ENCODE measurements at places on chromosomes 12 and 14.

DNA sequence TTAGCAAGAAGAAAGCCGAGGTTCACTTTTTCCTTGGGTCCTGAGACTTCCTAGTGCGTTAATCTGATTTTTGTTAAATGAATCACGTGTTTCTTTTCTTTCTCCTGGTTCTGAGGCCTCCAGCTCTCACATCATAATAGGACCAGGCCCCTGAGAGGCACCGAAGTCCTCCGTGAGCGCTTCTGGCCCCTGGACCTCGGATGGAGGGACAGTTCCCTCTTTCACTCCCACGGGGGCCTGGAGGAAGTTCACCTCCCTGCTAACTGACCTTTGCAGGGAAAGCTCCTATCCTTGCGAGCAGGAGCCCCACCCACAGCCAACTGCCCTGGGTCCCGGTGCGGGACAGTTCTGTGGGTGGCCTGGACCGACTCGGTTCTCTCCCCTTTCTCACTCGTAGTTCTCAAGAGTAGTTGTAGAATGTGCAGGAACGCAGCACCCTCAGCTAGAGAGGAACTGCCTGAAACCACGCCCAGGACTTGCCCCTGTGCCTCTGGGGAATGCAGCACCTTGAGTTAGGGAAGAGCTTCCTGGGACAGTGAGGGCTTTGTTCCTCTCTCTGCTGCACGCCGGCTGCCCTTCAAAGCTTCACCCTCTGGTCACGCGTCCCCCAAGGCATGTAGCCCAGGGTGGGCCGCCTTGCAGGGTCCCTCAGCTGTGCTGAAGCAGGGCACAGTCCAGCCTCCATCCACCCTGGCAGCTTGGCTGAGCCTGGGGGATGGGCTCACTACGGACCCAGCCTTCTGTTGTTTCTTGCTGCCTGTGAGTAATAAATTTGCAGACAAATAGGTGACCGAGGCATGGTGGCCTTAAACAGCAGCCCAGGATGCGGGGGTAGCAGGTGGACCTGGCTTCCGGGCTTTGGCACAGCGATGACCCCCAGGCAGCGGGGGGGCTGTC lies 264.6 kb downstream of the ADGRD1 start:
- no peak for DNase-seq

DNA sequence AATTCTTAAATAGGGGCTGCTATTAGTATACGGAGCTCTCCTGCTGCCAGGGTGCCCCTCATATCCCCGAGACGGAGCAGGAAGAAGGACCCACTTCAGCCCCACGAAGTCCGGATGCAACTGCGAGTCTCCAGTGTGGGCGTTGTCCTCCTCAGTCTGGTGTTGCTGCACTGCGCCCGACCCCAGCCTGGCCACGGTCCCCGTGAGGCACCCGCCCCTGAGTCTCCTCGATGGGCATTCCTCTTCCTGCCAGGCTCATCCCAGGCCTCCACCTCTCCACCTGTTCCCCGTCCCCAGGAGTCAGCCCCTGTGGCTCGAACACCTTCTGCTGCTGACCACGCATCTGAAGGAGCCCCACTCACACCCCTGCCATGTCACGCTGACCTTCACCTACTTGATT lies 68.1 kb upstream of the SFSWAP start:
- no peak for DNase-seq

DNA sequence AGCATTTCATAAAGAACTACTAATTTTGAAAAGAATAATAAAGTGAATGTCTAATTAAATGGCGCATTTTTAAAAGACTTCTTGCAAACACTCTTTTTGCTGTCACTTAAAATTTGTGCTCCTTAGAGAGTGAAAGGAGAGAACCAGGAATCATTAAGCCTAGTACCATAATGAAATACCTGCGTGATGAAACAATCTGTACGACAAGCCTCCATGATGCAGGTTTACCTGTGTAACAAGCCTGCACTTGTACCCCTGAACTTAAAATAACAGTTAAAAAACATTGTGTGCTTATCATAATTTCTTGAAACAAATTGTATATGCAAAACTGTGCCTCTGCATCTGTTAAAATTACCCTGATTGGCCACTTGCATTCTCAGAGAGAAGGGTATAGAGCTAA lies 108.1 kb downstream of the MGAT4C start:
- no peak for DNase-seq

- no peak for DNase-seq
These were observed 4.0 kb downstream of the CHURC1 start for GRCh38 chr14:64918216-64918615.

GRCh38 chr14:89566180-89566579 lies 149.1 kb upstream of the FOXN3 start:
- no peak for DNase-seq

DNA sequence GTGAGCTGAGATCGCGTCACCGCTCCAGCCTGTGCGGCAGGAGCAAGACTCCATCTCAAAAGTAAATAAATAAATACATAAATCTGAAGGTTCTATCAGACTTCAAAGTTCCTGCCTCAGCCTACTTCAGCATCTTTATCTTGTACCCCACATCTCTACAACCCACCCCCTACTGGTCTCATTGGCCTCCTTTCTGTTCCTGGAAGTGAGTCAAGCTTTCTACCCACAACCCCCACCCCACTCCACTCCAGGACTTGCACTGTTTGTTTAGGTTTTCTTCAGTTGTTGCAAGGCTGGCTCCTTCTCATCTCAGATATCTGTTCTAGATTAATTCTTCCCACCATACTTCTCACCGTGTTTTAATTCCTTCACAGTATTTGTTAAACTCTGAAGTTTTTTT lies 714 bp upstream of the PSMC6 start:
- no peak for DNase-seq

DNA sequence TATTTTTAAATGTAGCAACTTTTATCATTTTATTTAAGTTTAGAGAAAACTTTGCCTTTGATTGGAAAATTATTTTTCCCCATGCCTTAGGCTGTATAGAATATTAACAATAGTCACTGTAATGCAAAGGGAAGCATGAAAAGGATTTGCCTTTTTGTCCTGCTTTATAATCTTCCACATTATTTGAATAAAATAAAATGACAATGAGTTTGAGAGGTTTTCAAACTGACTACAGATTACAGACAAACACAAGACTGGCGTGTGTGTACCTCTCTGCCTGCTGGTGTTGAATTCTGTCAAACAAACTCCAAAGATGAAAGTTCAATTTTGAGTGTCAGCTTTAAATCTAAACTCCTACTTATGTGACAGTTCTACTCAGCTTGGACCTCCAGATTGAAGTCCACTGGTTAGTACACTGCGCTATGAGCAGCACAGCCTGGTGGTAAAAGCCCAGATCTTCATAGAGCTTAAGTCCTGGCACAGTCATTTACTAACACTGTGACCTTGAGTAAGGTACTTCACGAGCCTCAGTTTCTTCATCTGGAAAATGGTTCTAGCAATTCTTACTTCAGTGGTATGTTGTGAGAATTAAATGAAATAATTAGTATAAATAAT lies 98.3 kb upstream of the CPNE8 start:
- no peak for DNase-seq

DNA sequence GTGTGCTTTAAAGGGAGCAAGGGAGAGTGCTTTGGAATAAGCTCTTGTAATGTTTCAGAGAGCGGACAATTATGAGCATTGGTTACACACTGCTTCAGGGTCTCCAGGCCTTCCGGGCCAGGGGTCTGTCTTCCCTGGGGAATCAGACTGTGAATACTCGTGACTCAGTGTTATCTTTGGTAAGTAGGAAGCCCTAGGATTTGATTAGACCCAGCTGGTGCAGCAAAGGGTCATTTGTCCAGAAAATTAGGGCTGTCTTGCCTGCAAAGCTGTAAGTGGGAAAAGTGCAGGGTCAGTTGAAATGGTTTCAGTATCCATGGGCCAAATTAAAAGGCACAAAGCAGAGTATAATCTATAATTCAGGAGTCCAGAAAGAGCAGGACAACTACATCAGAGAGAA lies 475.6 kb downstream of the MED13L start:
- DNase-seq: no peak

GRCh38 chr12:44227616-44228015 lies 391.7 kb downstream of the TMEM117 start:
- DNase-seq: no peak

DNA sequence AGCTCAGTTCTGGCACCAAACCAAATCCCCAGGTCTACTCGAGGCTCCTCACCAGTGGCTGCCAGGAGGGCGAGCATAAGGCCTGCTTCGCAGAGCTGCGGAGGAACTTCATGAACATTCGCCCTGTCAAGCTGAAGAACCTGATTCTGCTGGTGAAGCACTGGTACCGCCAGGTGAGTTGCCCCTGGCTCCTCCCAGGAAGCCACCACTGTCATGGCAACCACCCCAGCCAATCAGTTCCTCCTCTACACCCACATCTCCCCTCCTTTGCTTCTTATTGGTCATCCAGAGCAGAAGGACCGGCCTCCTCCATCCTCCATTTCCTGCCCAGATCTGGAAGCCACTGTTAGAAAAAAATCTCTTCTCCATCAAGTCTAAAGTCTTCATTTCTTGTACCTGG lies 17.2 kb upstream of the OAS2 start:
- DNase-seq: no peak

- no peak for DNase-seq
These were observed 18.0 kb downstream of the SLC24A4 start for GRCh38 chr14:92340931-92341330.

- DNase-seq: no peak
These were observed 14.3 kb downstream of the POMT2 start for GRCh38 chr14:77306416-77306815.

GRCh38 chr14:43031598-43031997 lies 1424.9 kb downstream of the LRFN5 start:
- no peak for DNase-seq

All from AG04450 (cell line).